Esophagus muscularis mucosa (tissue), 4 donors: ENCODE measurements at places on chromosomes 3 and 15. TPM values are rescaled to one million over a fixed set of nuclear protein-coding genes. Genes with fewer than 3 reads are reported as not detected.

- no peaks in the 10 kb centered on the region for H3K4me1 ChIP-seq
- no peak for DNase-seq
- peaks cover 13% of the 10 kb centered on the region for H3K36me3 ChIP-seq
- H3K27me3 ChIP-seq = no peaks in the 10 kb centered on the region
- H3K27ac ChIP-seq = no peak overlapping the region
Measured at GRCh38 chr15:72724028-72724427, 38.0 kb downstream of the BBS4 start.

GRCh38 chr3:129855832-129856419, 37.6 kb downstream of the TMCC1 start:
- peaks cover 17% of the 10 kb centered on the region for H3K4me1 ChIP-seq
- no peak overlapping the region for H3K4me3 ChIP-seq
- H3K27ac ChIP-seq = peak overlapping the region; percentile 9
- no peak for DNase-seq
- H3K36me3 ChIP-seq = no peaks in the 10 kb centered on the region

DNA sequence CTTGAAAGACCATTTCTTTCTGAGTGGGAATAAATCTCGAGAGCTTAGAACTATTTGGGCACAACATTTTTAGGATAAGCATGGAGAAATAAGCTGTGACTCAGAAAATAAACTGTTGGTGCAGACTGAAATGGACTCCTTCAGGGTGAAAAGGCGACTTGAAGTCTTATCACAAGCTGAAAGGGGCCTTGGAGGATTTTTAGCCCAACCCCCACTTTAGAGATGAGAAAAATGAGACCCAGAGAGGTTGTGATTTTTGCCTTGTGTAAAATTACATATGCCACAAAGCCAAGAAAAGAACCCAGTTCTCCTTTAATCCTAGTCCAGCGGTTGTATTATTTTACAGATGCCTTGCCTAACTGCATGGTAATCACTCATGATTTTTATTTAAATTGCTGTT, 1.5 kb downstream of the ATP1B3 start:
- peaks cover 27% of the 10 kb centered on the region for H3K4me1 ChIP-seq
- DNase-seq = no peak
- H3K4me3 ChIP-seq = peak overlapping the region; percentile 94
- H3K27ac ChIP-seq = peak overlapping the region; percentile 100
- no peaks in the 10 kb centered on the region for H3K27me3 ChIP-seq
- H3K36me3 ChIP-seq = no peaks in the 10 kb centered on the region

DNA sequence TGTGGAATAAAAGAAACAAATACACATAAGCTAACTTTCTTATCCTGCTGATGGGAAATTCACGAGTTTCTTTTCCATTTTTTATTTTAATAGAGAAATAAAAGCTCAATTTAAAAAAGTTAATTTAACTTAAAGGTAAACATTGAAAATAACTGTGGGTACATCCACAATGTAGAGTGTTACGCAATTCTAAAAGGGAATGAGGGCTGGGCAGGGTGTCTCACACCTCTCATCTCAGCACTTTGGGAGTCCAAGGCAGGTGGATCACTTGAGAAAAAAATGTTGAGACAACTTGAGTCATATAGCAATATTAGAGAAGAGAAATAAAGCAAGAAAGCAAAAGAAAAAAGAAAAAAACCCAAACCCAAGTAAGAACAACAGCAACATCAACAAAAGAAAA, 207.0 kb downstream of the DIPK2A start:
- DNase-seq = no peak
- H3K27me3 ChIP-seq = no peaks in the 10 kb centered on the region
- no peaks in the 10 kb centered on the region for H3K36me3 ChIP-seq
- no peak overlapping the region for H3K4me3 ChIP-seq

- H3K27ac ChIP-seq = peak overlapping the region; percentile 27
- peak overlapping the region; percentile 12 for H3K4me3 ChIP-seq
- no peak for DNase-seq
- no peaks in the 10 kb centered on the region for H3K27me3 ChIP-seq
- H3K36me3 ChIP-seq = no peaks in the 10 kb centered on the region
Measured at GRCh38 chr3:46987743-46988401, 8.4 kb downstream of the NBEAL2 start.

DNA sequence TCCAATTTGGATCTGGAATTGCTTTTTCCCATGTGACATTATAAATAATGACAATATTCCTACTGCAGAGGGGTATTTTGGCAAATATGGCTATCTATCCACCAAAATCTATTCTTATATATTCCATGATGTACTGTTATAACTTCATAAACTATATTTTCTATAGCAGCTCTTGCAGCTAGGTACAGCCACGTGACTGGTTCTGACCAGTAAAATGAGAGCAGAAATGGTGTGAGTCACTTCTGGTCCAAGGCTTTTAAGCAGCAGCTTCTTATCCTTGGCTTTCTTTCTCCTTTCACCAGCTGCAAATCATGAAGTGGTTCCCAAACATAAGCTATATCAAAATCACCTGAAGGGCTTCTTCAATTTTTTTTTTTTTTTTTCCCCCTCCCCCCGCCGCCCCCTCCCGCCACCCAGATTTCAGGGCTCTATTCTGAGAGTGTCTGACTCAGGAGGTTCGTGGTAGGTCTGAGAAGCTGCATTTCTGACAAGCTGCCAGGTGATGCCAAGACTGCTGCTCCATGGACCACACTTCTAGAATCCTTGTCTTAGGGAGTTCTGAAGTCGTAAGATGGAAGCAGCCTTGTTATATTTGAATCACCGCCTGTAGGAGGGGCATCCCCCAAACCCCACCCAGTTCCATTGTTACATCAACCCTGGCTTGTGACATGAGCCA, 357.5 kb downstream of the CHST2 start:
- DNase-seq = no peak
- H3K27ac ChIP-seq = no peak overlapping the region
- H3K27me3 ChIP-seq = no peaks in the 10 kb centered on the region
- H3K4me3 ChIP-seq = no peak overlapping the region
- peaks cover 1% of the 10 kb centered on the region for H3K4me1 ChIP-seq

DNA sequence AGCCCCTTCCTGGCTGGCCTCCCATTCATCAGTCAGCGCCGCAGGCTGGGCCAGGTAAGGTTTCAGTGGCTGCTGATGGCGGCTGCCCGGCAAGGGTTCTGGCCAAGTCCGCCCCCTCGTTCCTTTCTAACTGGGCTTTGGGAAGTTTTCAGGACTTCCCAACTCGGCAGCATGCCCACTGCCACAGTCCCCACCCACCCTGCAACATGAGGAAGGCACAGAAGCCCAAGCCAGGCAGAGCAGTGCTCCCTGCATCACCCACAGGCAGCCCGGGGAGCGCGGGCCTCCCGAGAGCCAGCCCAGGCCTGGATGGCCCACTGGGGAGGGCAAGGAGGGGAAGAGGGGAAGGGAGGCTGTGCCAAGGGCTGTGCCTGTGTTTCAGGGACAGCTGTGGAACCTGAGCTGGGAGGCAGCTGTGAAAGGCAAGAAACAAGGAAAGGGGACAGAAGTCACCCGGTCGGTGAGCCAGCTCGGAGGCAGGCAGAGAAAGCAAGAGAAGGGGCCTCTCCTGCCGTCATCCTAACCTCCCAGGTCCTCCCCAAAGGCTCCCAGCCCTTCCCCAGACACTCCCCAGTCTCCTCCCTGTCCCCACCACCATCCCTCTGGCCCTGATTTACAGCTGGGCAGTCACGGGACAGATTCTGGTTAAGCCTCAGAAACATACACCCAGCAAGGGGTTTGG, 73.9 kb downstream of the CPN2 start:
- H3K27ac ChIP-seq = peak overlapping the region; percentile 82
- no peaks in the 10 kb centered on the region for H3K36me3 ChIP-seq
- H3K4me3 ChIP-seq = no peak overlapping the region
- peaks cover 67% of the 10 kb centered on the region for H3K4me1 ChIP-seq

- H3K36me3 ChIP-seq = peaks cover 6% of the 10 kb centered on the region
- DNase-seq = no peak
- no peaks in the 10 kb centered on the region for H3K27me3 ChIP-seq
Measured at GRCh38 chr3:134618478-134619300, 32.1 kb downstream of the KY start.

DNA sequence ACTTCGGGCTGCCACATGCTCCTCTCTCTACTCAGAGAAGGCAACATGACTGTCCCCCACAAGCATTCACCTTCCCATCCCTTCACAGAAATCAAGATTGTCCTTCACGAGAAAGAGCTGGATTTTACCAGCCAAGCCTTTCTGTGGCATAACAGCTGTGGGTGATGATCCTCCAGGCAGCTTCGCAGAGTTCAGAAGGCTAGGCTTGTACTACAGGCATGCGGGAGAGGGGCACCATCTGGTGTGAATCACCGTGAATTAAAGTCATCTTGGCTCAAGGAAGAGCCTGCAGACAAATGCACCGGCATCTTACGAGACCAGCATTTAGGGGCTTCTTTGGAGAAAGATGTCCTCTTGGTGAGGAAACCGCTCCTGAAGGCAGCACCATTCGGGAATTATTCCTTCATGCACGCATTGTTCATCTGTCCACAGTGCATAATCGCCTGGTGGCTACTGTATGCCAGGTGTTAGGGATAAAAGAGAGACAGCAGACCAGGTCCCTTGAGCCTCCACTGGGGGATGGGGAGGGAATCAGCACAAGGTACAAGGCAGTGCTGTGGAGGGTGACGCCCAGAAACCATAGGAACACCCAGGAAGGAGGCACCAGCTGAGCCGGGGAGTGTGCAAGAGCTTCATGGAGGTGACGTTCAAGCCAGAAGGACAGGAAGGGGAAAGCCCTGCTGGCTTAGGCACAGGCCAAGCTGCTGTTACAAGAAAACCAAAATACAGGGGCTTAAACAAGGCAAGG, 108.6 kb downstream of the TMEM266 start:
- H3K27me3 ChIP-seq = no peaks in the 10 kb centered on the region
- H3K36me3 ChIP-seq = no peaks in the 10 kb centered on the region

GRCh38 chr3:84194029-84194428, 764.8 kb upstream of the CADM2 start:
- DNase-seq = no peak
- H3K27me3 ChIP-seq = no peaks in the 10 kb centered on the region
- no peak overlapping the region for H3K27ac ChIP-seq
- no peak overlapping the region for H3K4me3 ChIP-seq

- H3K4me1 ChIP-seq = no peaks in the 10 kb centered on the region
- H3K36me3 ChIP-seq = no peaks in the 10 kb centered on the region
- no peak for DNase-seq
- no peak overlapping the region for H3K27ac ChIP-seq
Measured at GRCh38 chr3:175851541-175851940, 992.4 kb downstream of the NAALADL2 start.

GRCh38 chr3:14118400-14119381, 6.0 kb downstream of the CHCHD4 start:
- H3K36me3 ChIP-seq = peaks cover 53% of the 10 kb centered on the region
- peaks cover 31% of the 10 kb centered on the region for H3K4me1 ChIP-seq
- peak; percentile 62 for DNase-seq

DNA sequence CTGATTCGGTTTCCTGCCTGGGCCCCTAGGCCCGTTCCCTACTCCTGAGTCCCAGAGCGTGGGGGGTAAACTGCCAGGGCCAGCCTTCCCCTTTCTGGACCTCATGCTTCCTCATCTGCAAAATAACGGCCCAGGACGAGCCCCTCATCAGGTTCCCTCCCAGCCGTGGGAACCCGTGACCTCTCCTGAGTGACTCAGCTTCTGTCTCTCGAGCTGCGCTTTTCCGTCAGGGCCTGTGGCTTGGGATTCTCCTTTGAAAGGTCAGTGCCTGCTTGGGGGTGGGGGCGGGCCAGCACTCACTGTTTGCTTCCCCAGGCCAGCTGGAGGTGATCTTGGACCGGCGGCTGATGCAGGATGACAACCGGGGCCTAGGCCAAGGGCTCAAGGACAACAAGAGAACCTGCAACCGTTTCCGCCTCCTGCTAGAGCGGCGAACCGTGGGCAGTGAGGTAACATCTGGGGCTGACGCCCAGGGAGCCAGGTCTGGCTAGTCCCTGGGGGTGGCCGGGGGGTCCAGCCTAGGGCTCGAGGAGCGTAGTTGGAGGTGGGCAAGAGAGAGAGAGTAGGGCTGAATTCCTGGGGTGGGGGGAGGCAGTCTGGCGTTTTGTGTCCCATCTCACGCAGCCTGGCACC, 12.8 kb downstream of the MAN2A2 start:
- DNase-seq = no peak
- H3K4me1 ChIP-seq = peaks cover 10% of the 10 kb centered on the region
- H3K27me3 ChIP-seq = no peaks in the 10 kb centered on the region

DNA sequence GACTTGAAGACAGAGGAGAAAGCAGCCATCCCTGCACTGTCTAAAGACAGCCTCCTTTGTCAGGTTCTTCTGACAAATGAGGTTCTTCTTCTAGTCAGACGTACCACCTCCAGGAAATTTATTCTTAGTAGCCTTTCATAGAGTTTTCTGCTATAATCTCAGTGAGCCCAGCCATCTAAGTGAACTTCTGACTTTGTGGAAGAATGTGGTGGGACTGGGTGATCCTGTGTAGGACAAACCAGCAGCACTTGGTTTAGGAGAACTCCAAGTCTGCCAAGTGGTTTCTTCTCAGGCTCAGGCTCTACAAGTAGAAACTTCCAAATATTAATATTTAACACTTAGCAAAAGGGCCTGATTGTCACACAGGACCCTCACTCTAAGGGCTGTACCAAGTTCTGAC, 52.1 kb downstream of the TIPARP start:
- no peaks in the 10 kb centered on the region for H3K4me1 ChIP-seq
- DNase-seq = no peak
- H3K27ac ChIP-seq = no peak overlapping the region

DNA sequence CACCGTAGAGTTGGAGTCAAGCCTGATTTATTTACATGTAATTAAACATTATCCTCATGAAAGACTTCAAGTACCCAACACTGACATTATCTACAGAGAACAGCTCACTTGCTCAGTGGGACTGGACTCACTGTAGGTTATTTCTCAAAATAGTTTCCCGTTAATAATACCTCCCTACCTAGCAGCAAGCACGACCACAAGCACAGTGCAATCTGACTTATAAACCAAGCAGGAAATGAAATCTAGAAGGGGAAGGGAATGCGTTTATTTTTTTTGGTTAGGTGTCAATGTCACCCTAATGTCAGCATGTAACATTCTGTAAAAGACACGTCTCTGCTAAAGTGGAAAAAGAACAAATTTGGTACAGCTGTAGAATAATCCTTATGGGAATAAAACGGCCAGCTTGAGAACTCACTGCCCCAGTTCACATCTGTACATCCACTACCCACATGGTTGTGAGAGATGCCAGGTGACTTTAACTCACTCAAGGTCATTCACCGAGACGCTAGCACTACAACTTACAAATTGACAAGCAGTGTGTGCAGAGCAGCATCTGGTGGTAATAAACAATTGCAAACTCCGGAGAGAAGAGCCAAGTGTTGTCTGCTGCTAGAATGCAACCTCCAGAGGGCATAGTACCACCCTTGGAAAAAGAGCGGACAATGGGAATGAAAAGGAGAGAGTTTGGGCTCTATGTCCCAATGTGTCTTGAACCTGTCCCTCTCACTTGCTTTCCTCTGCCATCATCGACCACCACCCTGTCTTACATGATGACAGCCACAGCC, 242.5 kb downstream of the CADPS start:
- H3K27ac ChIP-seq = no peak overlapping the region
- peaks cover 3% of the 10 kb centered on the region for H3K27me3 ChIP-seq
- no peak overlapping the region for H3K4me3 ChIP-seq

The GUCA1C gene
- not detected for total RNA-seq

The ARNT2 gene
- 5.4 TPM for total RNA-seq

The GJD2 gene
- not detected for total RNA-seq

The RAB43 gene
- total RNA-seq = 18.4 TPM

The KLHDC8B gene
- 190 TPM for total RNA-seq

The SLITRK3 gene
- 29.3 TPM for total RNA-seq

The WNT5A gene
- total RNA-seq = 15.1 TPM
